ENCODE measurements at places on chromosomes 6 and 20.

GRCh38 chr20:39547546-39548408 is 585.6 kb downstream of the DHX35 start:
- DNase-seq: no peak

DNA sequence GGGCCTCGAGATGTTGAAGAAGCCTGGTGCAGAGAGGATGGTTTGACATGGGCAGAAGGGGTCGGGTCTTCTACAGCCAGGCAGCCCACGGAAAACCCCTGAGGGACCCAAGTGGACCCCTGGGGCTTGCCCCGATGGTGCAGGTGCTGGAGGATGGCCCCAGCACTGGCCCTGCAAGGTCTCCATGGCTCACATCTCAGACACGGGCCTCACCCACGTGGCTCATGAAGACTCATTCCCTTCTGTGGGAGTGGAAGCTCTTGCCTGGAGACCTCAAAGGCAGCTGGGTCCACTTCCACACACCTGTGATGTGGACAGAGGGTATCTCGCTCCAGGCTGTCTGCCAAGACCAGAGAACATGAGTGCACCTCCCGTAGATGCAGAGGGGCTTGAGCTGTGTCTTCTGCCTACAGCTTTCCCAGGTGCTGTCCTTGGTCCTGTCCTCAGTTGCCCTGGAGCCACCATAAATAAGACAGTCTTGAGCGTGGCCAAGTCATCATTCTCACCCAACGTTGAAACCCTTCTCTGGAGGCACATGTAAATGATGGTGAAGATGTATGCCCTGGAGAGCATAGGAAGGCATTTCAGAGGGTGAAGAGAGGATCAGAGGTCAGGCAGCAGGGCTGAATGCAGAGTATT is 108.0 kb downstream of the SYNDIG1 start:
- DNase-seq: no peak

- no peak for DNase-seq
Measured at GRCh38 chr20:60812561-60812960, 439.5 kb upstream of the CDH4 start.

GRCh38 chr20:8454137-8454712 is 322.2 kb downstream of the PLCB1 start:
- peak; percentile 92 for DNase-seq

DNA sequence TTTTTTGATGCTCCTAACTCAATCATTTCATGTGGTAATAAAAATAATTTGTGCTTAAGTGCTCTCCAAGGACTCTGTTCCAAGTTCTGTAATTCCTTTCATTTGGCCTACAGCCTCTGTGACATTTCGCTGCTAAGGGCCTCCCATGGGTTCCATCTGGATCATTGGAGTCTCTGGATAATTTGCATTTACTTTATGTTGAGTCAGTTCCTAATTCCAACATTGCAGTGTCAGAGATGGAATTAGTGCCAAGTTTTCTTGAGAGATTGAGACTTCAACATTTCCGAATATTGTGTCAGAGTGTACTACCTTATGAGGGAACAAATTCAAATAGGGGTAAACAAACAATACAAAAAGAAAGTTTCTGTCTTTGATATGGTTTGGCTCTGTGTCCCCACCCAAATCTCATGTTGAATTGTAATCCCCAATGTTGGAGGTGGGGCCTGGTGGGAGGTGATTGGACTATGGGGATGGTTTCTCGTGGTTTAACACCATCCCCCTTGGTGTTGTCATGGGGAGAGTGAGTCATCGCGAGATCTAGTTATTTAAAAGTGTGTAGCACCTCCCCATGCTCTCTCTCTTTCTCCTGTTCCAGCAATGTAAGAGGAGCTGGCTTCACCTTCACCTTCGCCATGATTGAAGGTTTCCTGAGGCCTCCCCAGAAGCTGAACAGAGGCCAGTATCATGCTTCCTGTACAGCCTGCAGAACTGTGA is 244.1 kb upstream of the TBX18 start:
- DNase-seq: no peak

DNA sequence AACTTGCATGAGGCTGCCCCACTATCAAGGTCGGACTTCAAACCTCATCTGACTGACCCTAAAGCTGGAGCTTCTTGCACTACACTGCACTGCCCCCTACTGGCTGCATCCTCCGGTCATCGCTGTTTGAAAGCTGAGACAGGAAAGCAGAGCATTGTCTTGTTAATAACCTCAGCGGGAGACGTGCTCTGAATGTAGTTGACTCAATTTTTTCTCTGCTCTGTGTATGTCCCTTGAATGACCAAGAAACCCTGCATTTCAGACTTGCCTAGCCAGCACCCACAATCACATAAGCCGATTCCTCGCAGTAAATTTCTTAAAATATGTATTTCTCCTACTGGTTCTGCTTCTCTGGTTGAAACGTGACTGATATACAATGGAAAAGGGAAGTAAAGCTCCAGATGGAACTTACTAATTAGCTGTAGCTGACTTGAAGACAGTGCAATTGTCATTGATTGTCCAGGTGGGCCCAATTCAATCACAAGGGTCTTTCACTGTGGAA is 27.8 kb downstream of the TCF21 start:
- peak; percentile 74 for DNase-seq

DNA sequence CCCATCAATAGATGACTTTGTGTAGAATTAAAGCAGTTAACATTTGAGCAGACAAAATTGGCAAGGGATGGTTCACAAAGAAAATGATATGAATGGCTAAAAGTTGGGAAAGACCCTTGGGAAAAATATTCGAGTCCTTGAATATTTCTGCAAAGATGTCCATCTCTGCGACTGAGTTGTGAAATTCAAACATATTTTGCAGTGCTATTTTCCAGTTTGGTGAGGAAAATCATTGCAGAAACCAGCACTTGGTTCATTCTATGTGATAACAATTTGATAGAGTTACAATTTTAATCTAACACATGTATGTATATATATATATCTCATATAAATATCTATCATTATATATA is 6.1 kb upstream of the PRELID3B start:
- no peak for DNase-seq

DNA sequence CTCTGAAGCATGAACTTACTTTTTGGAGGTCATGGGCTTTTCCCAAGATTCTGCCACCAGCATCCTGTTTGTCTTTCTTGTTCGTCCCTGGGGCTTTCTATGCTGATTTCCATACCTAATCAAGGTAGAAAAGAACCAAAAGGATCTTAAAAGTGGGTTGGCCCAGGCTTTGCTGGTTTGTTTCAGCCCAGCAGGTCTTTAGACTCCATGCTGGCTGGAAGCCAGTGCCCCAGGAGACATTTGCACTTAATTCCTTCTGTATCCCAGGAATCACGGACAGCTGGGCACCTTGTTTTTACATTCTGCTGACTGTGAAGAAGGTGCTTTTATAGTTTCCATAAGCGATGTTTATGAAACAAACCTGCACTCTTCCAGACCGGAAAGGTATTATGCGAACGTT is 195.9 kb downstream of the CDH4 start:
- no peak for DNase-seq

GRCh38 chr20:39206899-39207564 is 244.9 kb downstream of the DHX35 start:
- DNase-seq: no peak

- no peak for DNase-seq
Measured at GRCh38 chr6:134997133-134997995, 47.5 kb upstream of the ALDH8A1 start.

GRCh38 chr6:70700922-70701876 is 33.5 kb downstream of the SMAP1 start:
- no peak for DNase-seq

DNA sequence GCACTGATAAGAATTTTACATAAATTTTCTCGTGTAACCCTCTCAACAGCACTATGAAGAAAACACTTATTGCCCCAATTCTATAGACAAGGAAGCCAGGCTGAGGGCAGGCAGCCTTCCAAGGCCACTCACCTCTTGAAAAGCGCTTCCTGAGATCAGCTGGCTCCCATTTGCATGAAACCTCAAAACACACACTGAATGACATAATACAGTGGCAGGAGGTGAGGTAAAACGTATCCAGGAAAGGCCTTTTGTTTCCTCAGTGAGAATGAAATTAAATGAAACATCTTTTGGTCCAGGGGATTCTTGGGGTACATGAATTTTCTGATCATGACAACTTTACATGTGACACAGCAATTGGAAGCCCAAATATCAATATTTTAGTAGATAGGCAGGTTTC is 112.5 kb downstream of the WDR27 start:
- DNase-seq: no peak

GRCh38 chr6:6131492-6132109 is 124.9 kb upstream of the NRN1 start:
- DNase-seq: peak; percentile 53

- DNase-seq: no peak
Measured at GRCh38 chr6:11586117-11586516, 48.6 kb downstream of the TMEM170B start.

DNA sequence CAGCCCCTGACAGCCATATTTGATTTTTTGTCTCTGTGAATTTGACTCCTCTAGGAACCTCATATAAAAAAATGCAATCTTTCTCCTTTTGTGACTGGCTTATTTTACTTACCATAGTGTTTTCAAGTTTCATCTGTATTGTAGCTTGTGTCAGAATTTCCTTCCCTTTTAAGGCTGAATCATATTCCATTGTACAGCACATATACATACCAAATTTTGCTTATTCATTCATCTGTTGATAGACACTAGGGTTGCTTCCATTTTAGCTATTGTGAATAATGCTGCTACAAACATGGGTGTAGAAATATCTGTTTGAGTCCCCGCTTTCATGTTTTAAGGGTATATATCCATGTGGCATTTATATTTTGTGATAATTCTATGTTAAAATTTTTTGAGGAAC is 49.2 kb upstream of the RNF217 start:
- DNase-seq: no peak

DNA sequence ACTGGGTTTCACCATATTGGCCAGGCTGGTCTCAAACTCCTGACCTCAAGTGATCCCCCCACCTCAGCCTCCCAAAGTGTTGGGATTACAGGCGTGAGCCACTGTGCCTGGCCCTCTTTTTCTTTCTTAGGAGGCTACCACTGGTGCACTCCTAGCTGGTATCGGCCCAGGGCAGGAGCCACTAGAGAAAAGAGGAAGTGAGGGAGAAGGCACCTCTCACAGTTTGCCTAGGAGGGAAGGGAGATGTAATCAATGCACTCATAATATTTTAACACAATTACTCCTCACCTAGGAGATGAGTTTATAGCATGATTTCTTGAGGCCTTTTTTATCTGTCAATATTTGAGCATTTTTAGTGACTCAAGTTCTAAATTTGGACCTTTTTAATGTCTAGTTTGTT is 189.0 kb upstream of the SOX4 start:
- DNase-seq: no peak

- DNase-seq: peak; percentile 43
Measured at GRCh38 chr6:3887150-3887700, 38.1 kb downstream of the FAM50B start.

GRCh38 chr20:32823078-32823477 is 3.3 kb downstream of the MAPRE1 start:
- DNase-seq: peak; percentile 78

DNA sequence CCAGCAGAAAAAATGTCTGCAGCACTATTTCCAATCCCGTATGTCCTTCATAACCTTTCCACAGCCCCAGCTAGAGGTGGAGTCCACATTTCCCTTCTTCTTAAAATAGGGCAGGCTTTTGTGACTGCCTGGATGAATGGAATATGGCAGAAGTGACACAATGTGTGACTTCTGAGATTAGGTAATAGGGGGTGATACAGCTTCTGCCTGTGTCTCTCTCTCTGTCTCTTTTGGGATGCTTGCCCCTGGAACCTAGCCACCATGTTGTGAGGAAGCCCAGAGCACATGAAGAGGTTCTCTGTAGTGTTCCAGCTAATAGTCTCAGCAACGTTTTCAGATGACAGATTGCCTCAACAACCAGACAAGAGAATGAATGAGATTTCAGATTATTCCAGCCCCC is 51.4 kb downstream of the CLIC5 start:
- no peak for DNase-seq

GRCh38 chr6:40210628-40211056 is 276.4 kb upstream of the MOCS1 start:
- no peak for DNase-seq

- DNase-seq: no peak
Measured at GRCh38 chr6:63730311-63730710, 94.7 kb downstream of the PHF3 start.

DNA sequence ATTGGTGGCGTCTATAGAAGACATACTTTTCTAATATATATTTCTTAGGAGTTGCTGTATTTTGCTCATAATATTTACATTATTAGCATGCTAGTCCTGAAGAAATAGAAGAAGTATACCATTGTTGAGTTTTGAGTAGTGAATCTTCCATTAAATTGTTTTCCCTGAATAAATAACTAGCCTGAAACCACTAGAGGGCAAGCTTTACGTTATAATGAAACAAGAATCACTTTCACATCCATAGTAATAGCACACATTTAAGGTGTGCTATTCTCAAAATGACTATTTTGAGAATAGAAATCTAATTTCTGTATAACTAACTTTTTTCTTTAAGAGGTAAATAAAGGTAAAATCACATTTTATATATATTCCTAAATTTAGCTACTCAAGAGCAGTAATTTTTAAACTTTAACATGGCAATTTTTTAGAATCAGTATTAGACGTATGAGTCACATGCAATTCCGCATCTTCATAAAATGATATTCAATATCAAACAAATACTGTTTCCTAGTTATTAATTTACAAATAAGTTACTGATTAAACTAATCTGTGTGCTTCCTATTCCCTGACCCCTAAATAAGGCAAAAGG is 213.2 kb upstream of the MANEA start:
- peak; percentile 14 for DNase-seq

- DNase-seq: no peak
Measured at GRCh38 chr6:56957856-56958255, 2.9 kb downstream of the BEND6 start.

DNA sequence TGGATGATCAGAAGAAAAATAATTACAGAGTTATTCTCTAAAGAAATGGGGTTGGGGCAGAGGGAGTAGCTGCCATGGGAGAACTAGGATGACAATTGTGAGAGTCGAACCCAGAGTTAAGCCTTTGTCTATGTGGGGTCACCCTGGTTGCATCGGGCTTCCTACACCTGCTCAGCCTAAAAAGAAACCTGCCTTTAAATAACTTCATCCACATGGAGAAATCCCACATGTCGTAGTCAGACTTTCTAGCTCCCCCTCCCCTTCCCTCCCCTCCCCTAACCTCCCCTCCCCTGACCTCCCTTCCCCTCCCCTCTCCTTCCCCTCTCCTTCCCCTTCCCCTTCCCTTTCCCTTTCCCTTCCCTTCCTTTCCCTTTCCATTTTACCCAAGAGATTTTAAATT is 14.7 kb downstream of the VIP start:
- no peak for DNase-seq

GRCh38 chr6:121959501-121959900 is 440.0 kb upstream of the HSF2 start:
- no peak for DNase-seq

- peak; percentile 83 for DNase-seq
Measured at GRCh38 chr20:50348096-50348495, 157.5 kb downstream of the CEBPB start.

- DNase-seq: no peak
Measured at GRCh38 chr20:16744178-16744807, 3.9 kb upstream of the OTOR start.

GRCh38 chr20:58790454-58790853 is 60.2 kb downstream of the GNAS-AS1 start:
- no peak for DNase-seq

Data from inflammatory macrophage treated with lipopolysaccharide for 4 hours (primary cell).